CD14-positive monocyte (primary cell): ENCODE measurements at places on chromosomes 16 and 17. TPM values are rescaled to one million over a fixed set of nuclear protein-coding genes. Genes with fewer than 3 reads are reported as not detected.

DNA sequence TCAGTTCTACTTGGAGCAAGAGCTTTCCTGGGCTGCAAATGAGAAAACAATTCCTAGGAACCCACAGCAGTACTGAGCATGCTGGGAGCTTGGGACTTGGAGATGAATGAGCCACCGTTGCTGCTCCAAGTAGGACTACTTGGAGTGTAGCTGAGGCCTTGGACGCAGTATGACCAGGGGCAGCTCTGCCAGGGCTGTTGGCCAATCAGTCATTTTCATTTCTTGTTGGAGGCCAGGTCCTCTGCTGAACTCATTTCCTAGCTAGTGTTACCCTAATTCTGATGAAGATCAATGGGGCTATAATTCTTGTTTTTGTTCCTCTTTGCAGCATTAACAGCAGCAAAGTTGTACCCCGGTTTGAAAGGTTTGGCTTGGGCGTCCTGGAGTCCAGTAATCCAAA is 8.0 kb upstream of the LGALS9 start:
- H3K36me3 ChIP-seq: peaks cover 76% of the 10 kb centered on the region
- DNase-seq: no peak
- no peak overlapping the region for H3K27ac ChIP-seq
- H3K27me3 ChIP-seq: no peaks in the 10 kb centered on the region

DNA sequence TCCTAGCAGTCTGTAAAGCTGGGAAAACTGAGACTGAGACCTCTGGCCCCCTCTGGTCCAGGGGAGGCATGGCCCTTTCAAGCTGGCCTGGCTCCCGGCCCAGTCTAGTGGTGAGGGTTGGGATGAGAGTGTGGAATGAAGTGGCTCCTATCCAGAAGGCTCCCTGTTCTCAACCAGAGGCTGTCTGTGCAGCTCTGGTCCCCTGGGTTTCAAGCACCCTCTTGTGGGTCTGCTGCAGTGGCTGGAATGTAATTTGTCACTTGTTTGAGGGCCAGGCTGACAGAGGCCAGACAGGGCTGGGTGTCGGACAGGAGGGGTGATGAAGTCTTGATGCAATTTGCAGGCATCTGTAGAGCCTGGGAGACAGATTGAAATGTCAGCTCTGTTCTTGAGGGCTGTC is 22.1 kb upstream of the PHF12 start:
- H3K36me3 ChIP-seq: no peaks in the 10 kb centered on the region
- no peak for DNase-seq
- no peak overlapping the region for H3K27ac ChIP-seq

VAC14 gene
- 31.1 TPM for polyA plus RNA-seq

DNA sequence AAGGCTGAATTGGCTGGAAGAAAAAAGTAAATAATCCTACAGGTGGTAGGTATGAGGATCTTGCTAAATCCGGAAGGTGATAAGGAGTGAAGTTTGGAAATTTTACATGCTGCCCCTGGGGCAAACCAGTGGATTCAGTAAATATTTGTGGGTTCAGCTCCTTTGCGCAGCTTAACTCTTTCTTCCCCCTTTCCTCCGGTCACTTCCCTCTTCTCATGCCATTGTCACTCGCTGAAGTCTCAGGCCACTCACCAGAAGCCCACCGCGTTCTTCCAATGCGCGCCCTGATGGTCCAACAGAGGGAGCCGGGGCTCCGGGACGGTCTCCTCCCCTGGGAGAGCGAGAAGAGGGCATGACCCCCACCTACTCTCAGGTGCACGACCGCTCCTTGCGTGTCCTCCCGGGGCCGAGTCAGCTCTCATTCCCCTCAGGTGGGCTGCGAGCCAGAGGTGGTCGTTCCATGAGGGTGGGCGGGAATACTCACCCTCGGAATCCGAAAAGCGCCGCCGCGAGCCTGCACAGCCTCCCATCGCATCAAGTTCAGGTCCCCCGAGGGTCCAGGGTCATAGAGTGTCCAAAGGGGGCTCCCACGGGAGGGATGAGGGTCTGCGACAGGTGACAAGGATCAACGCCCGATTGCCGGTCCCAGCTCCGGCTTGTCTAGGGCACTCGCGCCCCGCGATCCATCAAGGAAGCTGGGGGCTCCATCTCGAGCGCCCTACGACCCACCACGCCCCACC is 474 bp downstream of the CLN3 start:
- H3K36me3 ChIP-seq: peaks cover 27% of the 10 kb centered on the region
- no peaks in the 10 kb centered on the region for H3K27me3 ChIP-seq
- peak overlapping the region; percentile 99 for H3K27ac ChIP-seq
- peak; percentile 50 for DNase-seq
- peak overlapping the region; percentile 99 for H3K4me3 ChIP-seq
- peaks cover 56% of the 10 kb centered on the region for H3K4me1 ChIP-seq

ASIC2 gene
- polyA plus RNA-seq: not detected in 2 replicates

ABCA6 gene
- polyA plus RNA-seq: 0.93 TPM

DNA sequence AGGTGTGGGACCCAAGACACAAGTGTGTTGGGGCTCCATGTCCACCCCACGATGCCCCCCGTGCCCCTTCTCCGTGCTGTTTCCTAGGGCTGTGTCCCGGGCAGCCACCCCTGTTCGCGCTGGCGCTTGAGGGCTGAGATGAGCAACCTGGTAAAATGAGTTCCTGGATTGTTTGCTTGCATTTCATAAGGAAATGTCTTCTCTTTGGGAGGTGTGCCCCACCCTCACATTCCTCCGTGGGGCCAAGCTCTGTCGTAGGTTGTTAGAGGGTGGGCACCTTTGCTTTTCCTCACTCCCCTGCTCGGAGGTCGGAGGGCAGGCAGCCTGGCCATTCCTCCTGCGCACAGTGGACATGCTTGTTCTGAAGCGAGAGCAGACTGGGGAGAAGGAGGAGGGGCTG is 171.3 kb upstream of the CHMP6 start:
- H3K4me3 ChIP-seq: no peak overlapping the region
- H3K27me3 ChIP-seq: no peaks in the 10 kb centered on the region
- peaks cover 20% of the 10 kb centered on the region for H3K4me1 ChIP-seq
- DNase-seq: no peak
- no peak overlapping the region for H3K27ac ChIP-seq

ACLY gene
- 48.3 TPM for polyA plus RNA-seq

- DNase-seq: no peak
- peaks cover 96% of the 10 kb centered on the region for H3K36me3 ChIP-seq
- no peak overlapping the region for H3K27ac ChIP-seq
- no peak overlapping the region for H3K4me3 ChIP-seq
Observed at GRCh38 chr16:8921347-8921984, 39.3 kb downstream of the LITAFD start.

PRR15L gene
- polyA plus RNA-seq: not detected

DNA sequence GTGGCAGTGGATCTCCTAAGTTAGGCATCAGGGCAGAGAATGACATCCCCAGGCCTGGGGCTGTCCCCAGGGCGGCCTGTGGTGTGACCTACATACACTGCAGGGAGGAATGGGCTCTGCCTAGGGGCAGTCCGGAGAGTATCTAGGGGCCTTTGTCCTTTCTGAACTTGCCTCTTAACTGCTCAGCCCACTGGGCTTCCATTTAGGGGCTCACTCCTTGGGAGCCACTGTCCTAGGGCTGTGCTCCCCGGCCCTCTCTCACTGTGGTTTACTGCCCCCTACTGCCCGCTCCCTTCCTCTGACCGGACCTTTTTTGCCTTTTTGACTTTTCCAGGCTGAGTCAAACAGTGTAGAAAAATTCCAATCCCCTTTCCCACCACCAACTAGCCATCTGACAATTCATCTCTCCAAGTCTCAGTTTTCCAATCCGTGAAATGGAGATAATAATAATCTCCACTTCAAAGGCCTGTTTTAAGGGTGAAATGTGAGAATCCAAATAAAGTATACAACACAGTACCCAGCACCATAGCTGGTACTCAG is 66.8 kb downstream of the DNAH3 start:
- H3K36me3 ChIP-seq: no peaks in the 10 kb centered on the region
- H3K27me3 ChIP-seq: no peaks in the 10 kb centered on the region
- no peak overlapping the region for H3K27ac ChIP-seq
- H3K4me1 ChIP-seq: no peaks in the 10 kb centered on the region

DNAAF8 gene
- 0.04 and 0.47 TPM in 2 replicates for polyA plus RNA-seq

- no peak overlapping the region for H3K4me3 ChIP-seq
- no peaks in the 10 kb centered on the region for H3K27me3 ChIP-seq
- H3K36me3 ChIP-seq: no peaks in the 10 kb centered on the region
- H3K4me1 ChIP-seq: no peaks in the 10 kb centered on the region
- no peak overlapping the region for H3K27ac ChIP-seq
- no peak for DNase-seq
Observed at GRCh38 chr17:33572615-33573014, 279.5 kb upstream of the ASIC2 start.

DNA sequence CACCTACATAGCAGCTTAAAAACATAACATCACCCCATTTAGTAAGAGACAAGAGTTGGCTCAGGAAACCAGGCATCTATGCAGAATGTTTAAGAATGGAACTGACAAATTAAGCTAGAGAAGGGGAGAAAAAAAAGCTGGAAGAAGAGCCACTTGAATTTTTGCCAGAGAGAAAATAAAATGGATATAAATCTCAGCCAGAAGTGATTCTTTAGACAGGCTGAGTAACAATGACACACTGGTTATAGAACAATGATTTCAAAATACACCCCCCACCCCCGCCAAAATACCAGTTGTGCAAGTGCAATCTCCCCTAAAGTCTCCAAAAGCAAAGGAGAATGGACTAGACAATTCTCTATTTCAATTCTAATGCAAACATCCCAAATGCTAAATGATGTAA is 22.4 kb downstream of the LSM12 start:
- H3K27ac ChIP-seq: peak overlapping the region; percentile 84
- DNase-seq: peak; percentile 39
- peaks cover 20% of the 10 kb centered on the region for H3K36me3 ChIP-seq
- H3K27me3 ChIP-seq: no peaks in the 10 kb centered on the region
- H3K4me3 ChIP-seq: no peak overlapping the region
- H3K4me1 ChIP-seq: peaks cover 29% of the 10 kb centered on the region

SPG7 gene
- polyA plus RNA-seq: 30.3 TPM

GRCh38 chr16:49366669-49367068 is 6.9 kb upstream of the C16orf78 start:
- no peaks in the 10 kb centered on the region for H3K36me3 ChIP-seq
- no peak for DNase-seq
- no peak overlapping the region for H3K4me3 ChIP-seq
- no peak overlapping the region for H3K27ac ChIP-seq
- H3K27me3 ChIP-seq: no peaks in the 10 kb centered on the region
- peaks cover 5% of the 10 kb centered on the region for H3K4me1 ChIP-seq

DNA sequence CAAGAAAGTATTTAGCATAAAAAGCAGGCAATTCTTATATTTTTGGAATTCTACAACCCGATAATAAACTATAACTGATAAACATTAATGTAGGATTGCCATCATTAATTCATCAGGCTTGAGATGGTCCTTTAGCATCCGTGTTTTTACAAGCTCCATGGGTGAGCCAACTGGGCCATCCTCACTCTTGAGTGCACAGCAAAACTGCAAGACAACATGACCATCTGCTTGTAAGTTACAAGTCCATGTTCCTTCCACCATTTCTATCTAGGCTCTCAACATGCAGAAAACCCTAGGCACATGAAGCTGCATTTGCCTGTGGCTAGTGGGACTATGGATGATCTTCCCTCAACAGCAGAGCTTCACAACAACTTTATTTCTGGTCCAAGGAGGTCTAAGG is 40.1 kb downstream of the ADAMTS18 start:
- H3K27ac ChIP-seq: no peak overlapping the region
- H3K4me3 ChIP-seq: no peak overlapping the region
- no peak for DNase-seq
- no peaks in the 10 kb centered on the region for H3K27me3 ChIP-seq

- H3K4me1 ChIP-seq: peaks cover 99% of the 10 kb centered on the region
- H3K4me3 ChIP-seq: peak overlapping the region; percentile 59
- H3K27ac ChIP-seq: peak overlapping the region; percentile 93
- H3K36me3 ChIP-seq: no peaks in the 10 kb centered on the region
- peak; percentile 94 for DNase-seq
- H3K27me3 ChIP-seq: no peaks in the 10 kb centered on the region
Observed at GRCh38 chr17:1197781-1198490, 18.2 kb upstream of the ABR start.

- H3K36me3 ChIP-seq: no peaks in the 10 kb centered on the region
- H3K27ac ChIP-seq: no peak overlapping the region
- peak; percentile 65 for DNase-seq
- H3K4me3 ChIP-seq: peak overlapping the region; percentile 23
- H3K4me1 ChIP-seq: peaks cover 75% of the 10 kb centered on the region
Observed at GRCh38 chr17:16513873-16514272, 21.9 kb upstream of the LRRC75A start.

GRCh38 chr16:48960830-48961229 is 320.8 kb downstream of the CBLN1 start:
- no peak for DNase-seq
- H3K4me1 ChIP-seq: no peaks in the 10 kb centered on the region
- H3K4me3 ChIP-seq: no peak overlapping the region
- no peaks in the 10 kb centered on the region for H3K36me3 ChIP-seq

MARCHF10 gene
- not detected for polyA plus RNA-seq

DNA sequence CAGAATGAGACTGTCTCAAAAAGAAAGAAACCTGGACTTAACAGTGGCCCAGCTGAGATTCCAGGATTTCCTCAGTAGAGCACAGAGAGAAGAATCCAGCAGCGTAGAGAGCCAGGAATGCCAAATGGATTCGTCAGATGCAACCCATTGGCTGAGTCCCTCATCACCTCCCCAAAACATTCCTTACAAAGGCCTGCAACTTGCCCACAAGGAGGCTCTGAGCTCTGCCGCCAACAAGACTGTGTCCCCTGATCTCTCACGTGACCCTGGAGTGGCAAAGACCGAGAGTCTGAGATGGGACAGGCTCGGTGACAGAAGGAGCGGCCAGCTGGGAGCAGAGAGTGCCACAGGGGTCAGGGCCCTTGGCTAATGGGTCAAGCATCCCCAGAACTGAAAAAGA is 6.9 kb upstream of the CHMP6 start:
- DNase-seq: no peak
- peaks cover 29% of the 10 kb centered on the region for H3K4me1 ChIP-seq
- H3K27me3 ChIP-seq: peaks cover 8% of the 10 kb centered on the region

GRCh38 chr17:65533056-65533745 is 28.2 kb downstream of the AXIN2 start:
- H3K27ac ChIP-seq: no peak overlapping the region
- no peaks in the 10 kb centered on the region for H3K4me1 ChIP-seq
- no peak for DNase-seq
- H3K4me3 ChIP-seq: no peak overlapping the region
- no peaks in the 10 kb centered on the region for H3K27me3 ChIP-seq
- H3K36me3 ChIP-seq: no peaks in the 10 kb centered on the region

GFAP gene
- polyA plus RNA-seq: 0.03 TPM in 1 of 2 replicates, not detected in the other

KRTAP2-1 gene
- not detected in 2 replicates for polyA plus RNA-seq

- no peak for DNase-seq
- H3K27me3 ChIP-seq: no peaks in the 10 kb centered on the region
- peaks cover 6% of the 10 kb centered on the region for H3K4me1 ChIP-seq
- H3K36me3 ChIP-seq: no peaks in the 10 kb centered on the region
- no peak overlapping the region for H3K4me3 ChIP-seq
Observed at GRCh38 chr16:58863042-58863441, 128.9 kb upstream of the GOT2 start.
